ENCODE measurements at places on chromosomes 11 and 22.

GRCh38 chr11:46006418-46007070, 84.1 kb downstream of the LARGE2 start:
- peak; percentile 80 for DNase-seq

DNA sequence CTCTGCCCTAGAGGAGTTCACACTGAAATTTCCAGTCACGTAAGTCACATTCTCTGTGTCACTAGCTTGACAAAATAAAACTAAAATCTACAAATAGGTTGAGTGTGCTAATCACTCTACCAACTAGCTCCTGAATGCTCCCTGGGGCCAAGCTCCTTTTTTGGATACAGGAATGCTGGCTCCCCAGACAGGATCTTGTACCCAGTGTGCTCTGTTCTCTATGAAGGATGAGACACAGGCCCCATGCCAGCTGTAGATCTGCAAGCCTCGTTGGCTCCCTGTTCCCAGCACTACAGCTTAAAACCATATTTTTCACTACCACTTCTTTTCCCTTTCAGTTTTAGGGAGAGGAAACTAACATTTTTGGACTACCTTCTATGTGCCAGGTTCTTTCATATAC, 3.7 kb upstream of the IPO7 start:
- no peak for DNase-seq

DNA sequence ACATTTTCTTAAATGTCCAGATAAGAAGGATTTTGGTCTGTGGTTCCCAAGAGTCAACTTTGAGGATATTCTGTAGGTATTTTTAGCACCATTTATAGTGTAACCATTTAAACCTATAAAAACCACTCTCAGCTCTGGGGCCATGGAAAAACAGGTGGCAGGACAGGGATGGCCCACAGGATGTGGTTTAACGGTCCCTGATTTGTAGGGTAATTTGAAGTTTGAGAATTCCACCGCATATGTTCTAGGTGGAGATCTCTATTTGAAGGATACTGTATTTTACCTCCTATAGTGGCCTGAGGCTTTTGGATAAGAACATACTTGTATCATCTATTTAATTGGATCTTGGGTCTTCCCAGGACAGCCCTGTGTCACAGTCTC, 62.4 kb upstream of the IGLL5 start:
- no peak for DNase-seq

- peak; percentile 34 for DNase-seq
Observed at GRCh38 chr11:34176751-34177209, 71.4 kb downstream of the NAT10 start.

DNA sequence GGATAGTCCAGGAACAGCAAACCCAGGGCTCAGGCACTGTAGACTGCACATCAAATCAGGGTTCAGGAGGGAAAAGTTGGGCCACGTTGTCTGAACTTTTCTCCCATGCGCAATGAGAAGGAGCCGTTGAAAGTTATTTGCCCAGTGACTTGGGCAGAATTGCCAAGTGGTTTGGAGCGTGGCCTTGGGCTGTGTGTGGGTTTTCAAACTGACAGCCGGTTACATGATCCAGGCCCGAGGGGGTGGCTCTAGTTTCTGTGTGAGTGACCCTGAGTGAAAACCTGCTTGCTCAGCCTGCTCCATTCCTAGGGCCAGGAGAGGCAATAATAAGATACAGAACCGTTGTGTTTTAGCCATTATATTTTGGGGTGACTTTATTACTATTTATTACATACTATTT, 20.3 kb downstream of the MB start:
- no peak for DNase-seq

DNA sequence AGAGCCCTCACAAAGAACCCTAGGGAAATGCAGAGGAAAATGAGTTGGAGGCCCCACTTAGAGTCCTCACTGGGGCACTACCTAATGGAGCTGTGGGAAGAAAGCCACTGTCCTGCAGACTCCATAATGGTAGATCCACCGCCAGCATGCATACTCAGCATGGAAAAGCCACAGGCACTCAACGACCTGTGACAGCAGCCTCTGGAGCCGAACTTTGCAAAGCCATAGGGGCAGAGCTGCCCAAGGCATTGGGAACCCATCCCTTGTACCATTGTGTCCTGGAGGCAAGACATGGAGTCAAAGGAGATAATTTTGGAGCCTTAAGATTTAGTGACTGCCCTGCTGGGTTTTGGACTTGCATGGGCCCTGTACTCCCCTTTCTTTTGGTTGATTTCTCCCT, 18.8 kb downstream of the BBOX1 start:
- DNase-seq, result no peak
